Dermis blood vessel endothelial cell (primary cell): ENCODE measurements at places on chromosomes 1 and 21. TPM values are rescaled to one million over a fixed set of nuclear protein-coding genes. Genes with fewer than 3 reads are reported as not detected.

DNA sequence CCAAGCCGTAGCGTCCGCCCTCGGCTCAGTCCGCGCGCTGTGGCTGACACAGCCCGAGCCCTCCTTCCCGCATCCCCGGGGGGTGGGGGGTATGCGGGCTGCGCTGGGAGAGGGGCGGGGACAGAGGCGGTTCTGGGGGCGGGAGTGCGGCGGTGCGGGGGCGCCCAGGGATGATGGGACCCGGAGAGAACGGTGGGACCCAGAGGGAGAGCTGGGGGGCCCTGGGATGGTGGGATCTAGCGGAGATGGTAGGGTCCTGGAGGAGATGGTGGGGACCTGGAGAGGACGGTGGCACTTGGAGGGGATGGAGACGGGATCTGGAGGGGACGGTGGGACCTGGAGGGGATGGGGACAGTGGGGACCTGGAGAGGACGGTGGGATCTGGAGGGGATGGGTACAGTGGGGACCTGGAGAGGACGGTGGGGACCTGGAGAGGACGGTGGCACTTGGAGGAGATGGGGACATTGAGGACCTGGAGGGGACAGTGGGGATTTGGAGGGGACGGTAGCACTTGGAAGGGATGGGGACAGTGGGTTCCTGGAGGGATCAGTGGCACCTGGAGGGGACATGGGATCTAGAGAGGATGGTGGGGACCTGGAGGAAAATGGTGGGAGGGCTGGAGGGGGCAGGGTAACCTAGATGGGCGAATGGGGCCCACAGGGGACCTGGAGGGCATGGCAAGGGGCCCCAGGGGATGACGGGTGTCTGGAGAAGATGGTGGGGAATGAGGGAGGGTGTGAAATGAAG lies 477 bp downstream of the SNAP47 start:
- no peak for DNase-seq

DNA sequence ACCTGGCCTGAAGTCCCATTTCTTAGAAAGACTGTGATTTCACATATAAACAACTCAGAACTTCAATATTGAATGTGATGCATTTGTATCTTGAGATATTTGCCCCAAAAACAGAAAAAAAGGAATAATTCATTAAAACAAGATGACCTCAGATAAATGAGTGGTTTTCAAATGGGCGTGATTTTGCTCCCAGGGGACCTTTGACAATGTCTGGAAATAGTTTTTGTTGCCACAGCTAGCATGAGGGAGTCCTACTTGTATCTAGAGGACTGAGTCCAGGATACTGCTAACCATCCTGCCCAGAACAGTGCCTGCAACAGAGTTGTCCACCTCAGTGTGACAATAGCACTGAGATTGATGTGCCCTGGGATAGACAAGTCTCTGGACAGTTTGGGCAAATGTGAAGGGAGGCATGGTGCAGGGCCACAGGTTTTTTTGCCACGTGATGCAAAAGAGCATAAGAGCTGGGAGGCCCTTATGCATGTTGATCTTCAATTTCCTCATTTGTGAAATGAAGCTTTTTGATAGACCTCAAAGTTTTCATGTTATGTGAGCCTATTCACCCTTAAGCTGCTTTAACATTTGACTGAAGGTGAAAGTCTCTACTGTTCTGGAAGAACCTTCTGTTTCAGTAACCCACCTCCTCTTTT lies 46.2 kb downstream of the MAP3K7CL start:
- no peak for DNase-seq

- DNase-seq = no peak
Observed at GRCh38 chr21:19998453-19998852, 999.8 kb upstream of the NCAM2 start.

- peak; percentile 80 for DNase-seq
Observed at GRCh38 chr1:40849801-40850592, 12.2 kb downstream of the CITED4 start.

DNA sequence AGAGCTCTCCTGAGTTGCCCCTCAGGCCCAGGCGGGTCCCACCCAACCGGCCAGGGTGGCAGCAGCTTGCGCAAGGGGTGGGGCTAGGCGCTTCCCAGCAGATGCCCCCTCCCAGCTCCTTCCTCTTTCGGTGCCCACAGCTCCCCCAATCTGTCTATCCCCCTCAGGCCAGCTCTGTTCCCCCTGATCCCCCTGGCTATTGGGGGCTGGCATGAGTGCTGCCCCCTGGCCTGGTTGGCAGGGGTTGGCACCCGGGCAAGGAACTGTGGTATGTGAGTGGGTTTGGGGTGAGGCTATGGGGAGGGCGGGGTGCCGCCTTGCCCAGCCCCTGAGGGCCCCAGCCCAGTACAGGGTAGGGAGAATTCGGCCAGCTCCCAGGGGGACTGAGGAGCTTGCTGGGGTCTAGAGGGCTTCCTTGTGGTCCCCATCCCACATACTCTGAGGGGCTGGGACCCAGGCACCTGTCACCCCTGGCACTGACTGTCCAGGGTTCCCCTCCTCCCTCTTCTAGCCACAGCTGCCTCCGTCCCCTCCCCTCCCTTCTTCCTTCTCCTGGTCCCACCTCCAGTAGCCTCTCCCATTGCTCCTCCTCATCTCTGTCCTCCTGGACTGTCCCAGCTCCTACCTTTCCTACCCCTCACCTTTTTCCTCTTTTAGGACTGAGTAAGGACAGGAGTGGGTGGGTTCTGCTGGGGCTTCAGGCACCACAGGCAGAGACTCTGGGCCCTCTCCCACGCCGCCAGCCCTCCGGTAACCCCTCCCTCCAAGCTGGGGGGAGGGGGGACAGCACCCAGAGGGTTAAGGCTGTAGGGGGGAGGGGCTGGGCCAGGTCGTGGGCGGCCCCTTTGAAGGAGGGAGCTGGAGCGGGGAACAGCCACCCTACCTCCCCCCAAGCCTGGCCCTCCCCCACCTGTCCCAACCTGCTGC lies 5.7 kb downstream of the ZBTB7B start:
- no peak for DNase-seq

GRCh38 chr21:36709868-36710728 lies 11.2 kb downstream of the SIM2 start:
- no peak for DNase-seq

Gene CELA2B
- not detected in 2 replicates for total RNA-seq

Gene ERRFI1
- total RNA-seq = 32.4 and 50.5 TPM in 2 replicates

Gene GBP2
- total RNA-seq = 65.9 and 97.0 TPM in 2 replicates

DNA sequence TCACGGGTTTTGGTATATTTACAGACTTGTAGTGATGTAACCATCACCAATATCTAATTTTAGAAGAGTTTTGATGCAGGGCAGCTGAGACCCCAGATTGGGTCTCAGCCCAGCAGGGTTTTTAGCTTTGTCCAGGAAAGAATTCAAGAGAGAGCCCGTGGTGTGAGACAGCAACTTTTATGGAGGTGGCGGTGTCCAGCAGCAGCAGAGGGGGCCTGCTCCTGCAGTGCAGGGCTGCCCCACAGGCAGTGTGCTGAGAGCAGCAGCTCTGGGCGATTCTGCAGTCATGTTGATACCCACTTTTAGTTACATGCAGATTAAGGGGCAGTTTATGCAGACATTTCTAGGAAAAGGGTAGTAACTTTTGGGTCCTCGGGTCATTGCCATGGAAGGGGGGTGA lies 1.8 kb upstream of the EPHX1 start:
- DNase-seq = no peak

GRCh38 chr1:100791586-100791985 lies 72.0 kb downstream of the VCAM1 start:
- DNase-seq = no peak

Gene AMIGO1
- 0.65 and 1.7 TPM in 2 replicates for total RNA-seq

- DNase-seq = no peak
Observed at GRCh38 chr1:46157916-46158311, 17.0 kb upstream of the TSPAN1 start.

DNA sequence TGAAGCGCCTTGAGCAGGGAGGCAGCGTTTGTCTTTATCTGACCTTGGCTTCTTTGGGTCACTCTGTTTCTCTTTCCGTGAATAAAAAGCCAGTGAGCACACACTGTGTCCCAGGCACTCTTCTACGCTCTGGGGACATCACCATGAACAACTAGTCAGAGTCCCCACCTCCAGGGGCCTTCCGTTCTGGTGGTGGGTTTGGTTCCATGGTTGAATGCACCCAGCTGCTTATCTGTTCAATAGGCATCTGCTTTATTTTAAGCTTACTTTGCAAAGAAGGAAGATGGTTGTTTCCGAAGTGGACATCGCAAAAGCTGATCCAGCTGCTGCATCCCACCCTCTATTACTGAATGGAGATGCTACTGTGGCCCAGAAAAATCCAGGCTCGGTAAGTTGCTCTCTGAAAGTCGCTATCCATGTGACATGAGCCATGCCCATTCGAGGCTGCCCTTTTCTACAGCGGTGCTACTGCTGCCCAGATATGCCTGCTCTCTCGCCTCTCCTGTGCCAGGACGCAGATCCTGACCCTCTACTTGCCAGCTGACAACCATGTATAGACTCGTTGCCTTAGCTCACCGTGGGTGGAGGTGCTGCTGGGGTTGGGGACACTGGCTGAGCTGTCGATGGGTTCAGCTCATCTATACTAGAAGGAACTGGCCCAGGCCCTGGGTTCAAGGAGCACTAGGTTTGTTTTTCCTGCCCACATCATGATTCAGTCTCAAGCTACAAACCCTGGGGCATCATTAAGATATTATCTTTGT lies 5.9 kb downstream of the MX1 start:
- no peak for DNase-seq

Gene GPR157
- total RNA-seq = 4.3 and 7.0 TPM in 2 replicates

Gene KLF17
- total RNA-seq = not detected in 2 replicates

DNA sequence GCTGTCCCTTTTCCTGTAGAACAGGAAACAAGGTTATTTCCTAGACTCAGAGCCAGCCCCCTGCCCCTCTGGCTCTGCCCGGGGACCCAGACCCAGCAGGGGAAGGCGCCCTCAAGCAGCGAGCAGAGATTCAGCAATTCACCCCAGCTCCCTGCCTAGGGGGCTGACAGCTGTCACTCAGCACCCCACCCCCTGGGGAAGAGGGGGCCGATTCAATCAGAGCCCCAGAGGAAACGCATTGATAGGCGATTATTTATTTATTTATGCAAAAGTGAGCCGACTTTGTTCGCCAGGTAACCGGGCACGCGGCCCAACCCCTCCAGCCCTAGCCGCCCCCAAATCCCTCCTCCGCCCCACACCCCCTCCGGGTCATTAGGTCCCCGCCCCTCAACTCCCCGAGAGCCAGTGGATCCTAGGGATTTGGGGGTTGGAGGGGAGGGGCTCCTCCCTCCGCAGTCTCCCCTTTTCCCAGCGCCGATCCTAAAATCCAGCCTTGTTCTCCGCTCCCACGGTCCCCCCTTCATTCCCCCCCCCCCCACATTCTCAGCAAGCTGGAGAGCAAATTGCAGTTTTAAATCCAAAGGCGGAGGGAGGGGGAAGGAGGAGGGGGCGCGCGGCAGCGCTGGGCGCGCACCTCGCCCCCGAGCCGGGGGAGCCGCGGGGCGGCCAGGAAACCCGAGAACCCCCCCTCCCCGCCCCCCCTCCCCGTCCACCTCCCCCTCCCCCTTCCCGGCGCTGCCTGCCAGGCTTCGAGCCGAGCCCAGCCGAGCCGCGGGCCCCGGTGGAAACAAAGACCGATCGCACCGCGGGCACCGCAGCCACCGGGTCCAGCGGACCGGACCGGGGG lies 1.3 kb downstream of the AHDC1 start:
- DNase-seq = peak; percentile 61

DNA sequence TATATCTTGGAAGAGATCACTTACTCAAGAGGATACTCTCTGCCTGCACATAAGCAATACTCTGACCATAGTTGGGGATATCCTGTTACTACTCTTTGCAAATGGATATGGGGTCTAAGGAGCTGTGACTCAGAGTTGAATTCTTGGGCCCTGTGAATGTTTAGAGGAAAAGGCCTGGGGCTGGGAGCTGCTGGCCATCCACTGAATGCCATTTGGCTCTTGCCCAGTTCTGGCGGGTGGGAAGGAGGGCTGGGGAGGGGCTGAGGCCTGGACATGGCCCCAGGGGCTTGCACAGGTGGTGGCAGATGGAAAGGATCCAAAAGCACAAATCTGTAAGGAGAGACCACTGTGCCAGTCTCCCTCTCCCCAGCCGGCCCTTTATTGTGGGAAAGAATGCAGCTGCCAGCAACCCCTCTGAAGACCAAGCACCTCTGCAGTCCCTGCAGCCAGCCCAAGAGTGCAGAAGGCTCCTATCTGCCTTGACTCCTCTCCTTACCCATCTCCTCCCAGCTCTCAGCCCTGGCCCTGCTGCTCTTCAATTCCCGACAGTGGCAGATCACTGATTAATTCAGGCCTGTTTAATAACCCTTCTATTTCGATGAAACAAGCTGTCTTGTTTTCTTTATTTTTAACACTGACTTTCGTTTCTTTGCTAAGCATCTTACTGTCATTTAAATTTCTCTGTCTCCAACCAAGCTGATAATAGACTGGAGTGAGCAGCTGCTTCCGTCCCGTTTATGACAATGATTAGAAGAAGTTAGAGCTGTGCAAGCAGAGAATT lies 12.1 kb downstream of the PLXNA2 start:
- peak; percentile 66 for DNase-seq

Gene AMY1A
- not detected in 2 replicates for total RNA-seq

Gene CDA
- 2.4 and 2.6 TPM in 2 replicates for total RNA-seq

DNA sequence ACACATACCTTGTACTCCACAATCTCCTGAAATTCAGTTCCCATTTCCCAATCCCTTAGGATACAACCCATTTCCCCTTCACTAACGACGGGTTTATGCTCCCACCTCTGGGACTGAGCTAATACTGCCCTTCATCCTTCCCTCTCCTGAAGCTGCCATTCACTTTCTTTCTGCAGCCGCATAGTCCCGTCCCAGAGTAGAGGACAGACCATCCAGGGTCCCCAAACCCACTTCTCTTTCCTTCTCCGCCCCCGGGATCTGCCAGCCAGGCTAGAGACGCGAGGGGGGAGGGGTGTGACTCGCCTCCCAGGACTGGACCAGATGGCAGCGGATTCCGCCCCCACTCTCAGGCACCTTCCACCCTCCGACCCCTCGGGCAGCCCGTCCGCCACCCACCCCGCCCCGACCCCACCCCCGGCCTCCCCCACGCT lies 679 bp downstream of the ABL2 start:
- peak; percentile 55 for DNase-seq
